ENCODE measurements at places on chromosomes 1 and 21.

DNA sequence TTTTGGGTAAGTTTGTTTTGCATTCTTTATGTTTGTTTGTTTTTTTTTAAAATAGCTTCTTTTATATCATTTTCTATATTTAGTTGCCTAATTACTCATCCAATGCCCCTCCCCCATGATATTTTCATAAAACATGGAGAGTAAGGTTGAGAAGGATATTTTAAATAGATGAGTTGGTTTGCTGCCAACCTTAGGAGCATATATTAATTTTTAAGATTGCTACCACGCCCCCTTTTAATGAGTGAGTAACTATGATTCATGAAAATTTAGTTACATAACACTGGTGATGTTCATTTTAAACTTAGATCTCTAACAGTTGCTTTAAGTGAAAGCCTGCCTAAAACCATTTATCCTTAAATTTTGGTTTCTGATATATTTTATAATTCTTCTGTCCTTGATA is 18.7 kb downstream of the TMEM50A start:
- no peak for DNase-seq

GRCh38 chr1:6599141-6599975 is 3.3 kb downstream of the KLHL21 start:
- no peak for DNase-seq

DNA sequence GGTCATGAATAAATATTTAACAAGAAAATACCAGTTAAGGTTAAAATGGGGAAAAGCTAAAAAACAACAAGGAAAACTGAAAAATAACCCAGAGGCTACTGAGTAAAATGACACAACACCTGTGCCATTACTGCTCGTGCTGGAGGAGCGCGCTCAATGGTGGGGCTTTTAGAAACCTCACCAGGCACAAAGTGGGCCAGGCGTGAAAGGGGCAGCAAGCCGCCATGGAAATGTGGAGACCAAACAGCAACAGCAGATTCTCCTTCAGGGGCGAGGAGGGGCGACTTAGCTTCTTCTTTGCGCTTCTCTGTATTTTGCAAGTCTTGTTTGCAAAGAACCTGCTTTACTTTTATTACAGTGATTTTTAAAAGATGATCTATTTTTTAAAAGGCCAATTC is 18.9 kb upstream of the SPATC1L start:
- DNase-seq = no peak

DNA sequence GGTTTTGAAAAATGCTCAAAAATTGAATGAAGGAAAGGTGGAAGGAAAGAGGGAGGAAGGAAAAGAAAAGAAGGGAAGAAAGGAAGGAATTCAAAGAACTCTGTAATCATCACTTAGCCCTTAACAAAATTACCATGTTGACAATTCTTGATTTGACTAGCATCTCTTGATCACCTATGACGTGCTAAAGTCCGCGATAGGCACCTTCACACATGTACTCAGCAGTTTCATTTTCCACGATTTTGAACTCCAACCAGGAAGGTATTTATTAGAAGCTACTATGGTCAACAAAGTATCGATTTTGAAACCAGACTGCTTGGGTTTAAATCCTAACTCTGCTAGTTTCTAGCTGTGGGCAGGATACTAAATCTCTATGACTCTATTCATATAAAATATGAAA is 146.9 kb downstream of the DAB1 start:
- no peak for DNase-seq

DNA sequence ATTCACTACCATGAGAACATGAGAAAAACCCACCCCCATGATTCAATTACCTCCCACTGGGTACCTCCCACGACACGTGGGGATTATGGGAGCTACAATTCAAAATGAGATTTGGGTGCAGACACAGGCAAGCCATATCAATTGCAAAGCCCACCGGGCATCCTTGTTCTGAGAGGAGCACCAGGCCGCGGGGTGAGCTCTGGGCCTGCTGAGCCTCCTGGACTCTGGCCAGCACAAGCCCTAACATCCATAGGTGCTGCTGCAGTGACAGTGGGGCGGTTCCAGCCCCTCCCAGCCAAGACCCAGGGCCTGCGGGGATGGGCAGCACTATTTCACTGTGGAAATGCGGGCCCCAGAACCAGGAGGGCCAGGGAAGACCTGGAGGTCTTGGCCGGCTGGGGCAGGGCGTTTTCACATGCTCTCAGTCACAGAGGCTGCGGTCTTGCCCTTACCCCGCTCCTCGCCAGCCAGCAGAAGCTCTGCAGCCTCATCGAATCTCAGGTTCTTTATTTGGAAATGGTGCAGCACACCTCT is 103.8 kb downstream of the PCBP3 start:
- DNase-seq = no peak

GRCh38 chr1:235724730-235725129 is 75.1 kb upstream of the GNG4 start:
- no peak for DNase-seq

- DNase-seq = no peak
These were observed 56.5 kb downstream of the FNBP1L start for GRCh38 chr1:93504247-93505033.

DNA sequence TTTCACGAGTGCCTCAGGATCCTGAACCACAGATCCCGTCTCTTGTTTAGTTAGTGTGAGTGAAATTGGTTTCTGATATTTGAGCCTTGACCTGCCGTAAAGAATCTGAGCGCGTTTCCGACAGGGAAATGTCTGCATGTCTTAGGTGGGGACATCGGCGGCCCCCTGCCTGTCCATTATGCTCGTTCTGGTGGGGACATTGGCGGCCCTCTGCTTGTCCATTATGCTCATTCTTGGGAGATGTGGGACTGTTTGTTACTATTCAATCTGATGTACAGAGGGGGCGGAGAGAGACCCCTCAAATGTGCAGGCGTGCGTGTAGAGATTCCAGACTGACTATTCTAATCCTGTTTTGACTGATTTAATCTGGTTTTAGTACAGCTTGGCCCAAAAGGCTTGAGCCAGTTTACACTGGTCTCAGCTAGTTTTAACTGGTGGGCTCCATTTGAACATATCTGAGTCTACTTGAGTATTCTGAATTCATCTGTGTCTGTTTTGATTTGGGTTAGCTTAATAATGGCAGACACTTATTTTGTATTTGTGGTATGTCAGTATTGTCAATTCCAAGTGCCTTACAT is 6.6 kb upstream of the TINAGL1 start:
- DNase-seq = no peak
